ENCODE measurements at places on chromosomes 7 and 10.

DNA sequence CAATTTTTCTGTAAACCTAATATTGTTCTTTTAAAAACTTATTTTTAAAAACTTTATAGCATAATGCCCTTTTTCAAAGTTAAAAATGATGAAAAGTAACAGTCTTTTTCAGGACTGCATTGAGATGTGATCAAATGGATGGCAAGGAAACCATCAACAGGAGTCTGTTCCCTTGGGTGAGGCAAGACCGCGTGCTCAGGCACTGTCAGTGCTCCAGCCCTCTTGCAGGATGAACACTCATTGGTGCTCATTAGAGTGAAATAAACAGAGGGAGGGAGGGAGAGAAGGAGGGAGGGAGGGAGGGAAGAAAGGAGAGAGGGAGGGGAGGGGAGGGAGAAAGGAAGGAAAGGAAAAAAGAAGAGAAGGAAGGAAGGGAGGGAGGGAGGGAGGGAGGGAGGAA, 145.7 kb upstream of the CHST15 start:
- no peak for DNase-seq

GRCh38 chr10:88526501-88527105, 56.5 kb downstream of the RNLS start:
- DNase-seq: no peak

GRCh38 chr7:157402911-157403534, 66.2 kb downstream of the DNAJB6 start:
- DNase-seq: peak; percentile 21

DNA sequence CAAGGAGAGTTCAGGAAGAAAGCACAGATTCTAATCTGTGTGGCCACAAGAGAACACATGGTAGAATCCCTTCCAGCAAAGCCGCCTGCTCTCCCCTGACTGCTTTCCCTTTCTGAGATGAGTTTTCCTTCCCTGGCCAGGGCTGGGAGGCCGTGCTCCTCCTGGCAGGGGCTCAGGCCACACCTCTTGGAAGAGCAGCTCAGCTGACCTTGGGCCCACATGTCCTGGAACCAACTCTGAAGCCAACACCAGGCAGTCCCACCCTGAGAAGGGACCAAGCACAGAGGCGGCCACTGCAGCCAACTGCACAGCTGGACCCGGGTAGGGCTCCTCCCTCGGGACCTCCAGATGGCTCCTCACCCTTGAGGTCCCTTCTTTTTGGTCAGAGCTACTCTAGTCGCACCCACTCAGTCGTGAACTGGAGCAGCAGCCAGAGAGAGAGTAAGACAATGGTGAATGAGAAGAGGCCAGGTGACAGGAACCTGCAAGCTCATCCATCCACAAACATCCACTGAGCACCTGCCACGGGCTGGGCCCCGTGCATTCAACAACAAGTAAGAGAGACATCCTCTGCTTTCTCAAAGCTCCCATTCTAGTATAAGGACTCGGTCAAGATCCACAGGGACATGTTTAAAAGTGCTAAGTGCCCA, 40.3 kb downstream of the FAM53B start:
- no peak for DNase-seq

GRCh38 chr7:20963556-20964280, 177.0 kb upstream of the SP8 start:
- DNase-seq: no peak

DNA sequence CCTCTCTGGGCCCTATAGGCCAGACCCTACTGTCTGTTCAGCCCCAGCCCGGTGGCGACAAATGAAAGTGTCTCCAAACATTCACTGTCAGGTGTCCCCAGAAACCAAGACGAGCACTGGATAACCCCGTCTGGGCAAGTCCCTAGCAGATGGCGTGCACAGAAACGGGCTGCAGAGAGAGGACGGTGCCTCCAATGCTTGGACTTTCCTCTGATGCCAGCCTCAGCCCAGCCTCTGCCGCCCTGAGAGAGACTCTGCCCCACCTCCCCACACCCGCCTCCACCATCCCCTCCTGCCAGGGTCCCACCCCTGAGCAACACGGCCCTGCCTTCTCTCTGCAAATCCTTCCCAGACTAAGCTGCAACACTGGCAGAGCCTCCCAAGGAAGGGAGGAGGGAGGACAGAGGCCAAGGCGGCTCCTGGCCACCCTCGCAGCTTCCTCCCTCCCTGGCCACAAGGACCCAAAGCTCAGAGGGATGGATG, 7.4 kb upstream of the LFNG start:
- DNase-seq: no peak

Measured in RPMI7951 (cell line).